HCT116 (cell line): ENCODE measurements at places on chromosomes 5 and 9.

GRCh38 chr9:97109194-97109811, 70.4 kb upstream of the CTSV start:
- DNase-seq, result peak; percentile 69

- DNase-seq, result no peak
Measured at GRCh38 chr5:138545919-138546562, 3.0 kb upstream of the ETF1 start.

DNA sequence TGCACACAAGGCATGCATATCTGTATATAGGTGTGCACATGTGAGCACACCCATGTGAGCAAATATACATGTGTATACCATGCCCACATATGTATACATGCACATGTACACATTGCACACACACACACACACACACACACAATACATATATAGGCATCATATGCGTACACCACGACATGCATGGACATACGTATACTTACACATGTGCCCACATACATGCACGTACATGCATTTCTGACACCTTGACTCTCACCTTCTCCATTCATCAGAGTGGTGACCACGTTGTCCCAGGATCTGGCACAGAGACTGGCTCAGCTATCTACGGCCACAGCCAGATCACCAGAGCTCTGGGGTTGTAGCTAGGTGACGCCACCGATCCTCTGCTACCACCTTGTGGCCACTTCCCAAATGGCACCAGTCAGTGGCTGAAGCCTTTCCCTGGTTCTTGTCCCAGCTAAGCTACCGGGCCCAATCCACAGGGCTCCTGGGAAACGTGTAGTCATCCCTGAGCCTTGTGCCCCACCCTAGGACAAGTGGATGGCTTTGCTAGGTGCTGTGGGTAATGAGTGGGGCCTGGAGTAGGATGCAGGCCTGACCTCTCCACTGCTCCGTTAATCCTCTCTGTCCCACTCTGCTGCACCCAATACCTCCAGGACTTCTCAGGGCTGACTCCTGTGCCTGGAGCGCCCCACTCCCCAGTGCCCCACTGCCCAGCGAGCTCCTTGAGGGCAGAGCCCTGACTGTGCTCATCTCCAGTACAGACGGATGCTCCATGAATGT, 194.4 kb downstream of the RGS3 start:
- peak; percentile 75 for DNase-seq

DNA sequence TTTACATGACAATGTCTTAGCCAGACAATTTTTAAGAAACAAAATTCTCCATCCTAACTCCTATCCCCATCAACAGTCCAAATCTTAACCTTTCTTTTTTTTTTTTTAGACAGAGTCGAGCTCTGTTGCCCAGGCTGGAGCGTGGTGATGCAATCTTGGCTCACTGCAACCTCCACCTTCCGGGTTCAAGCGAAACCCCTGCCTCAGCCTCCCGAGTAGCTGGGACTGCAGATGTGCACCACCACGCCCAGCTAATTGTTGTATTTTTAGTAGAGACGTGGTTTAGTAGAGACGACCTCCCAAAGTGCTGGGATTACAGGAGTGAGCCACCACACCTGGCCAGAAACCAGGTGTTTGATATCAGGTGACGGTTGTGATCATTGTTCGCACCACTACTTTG, 10.2 kb downstream of the ABL1 start:
- DNase-seq, result no peak

DNA sequence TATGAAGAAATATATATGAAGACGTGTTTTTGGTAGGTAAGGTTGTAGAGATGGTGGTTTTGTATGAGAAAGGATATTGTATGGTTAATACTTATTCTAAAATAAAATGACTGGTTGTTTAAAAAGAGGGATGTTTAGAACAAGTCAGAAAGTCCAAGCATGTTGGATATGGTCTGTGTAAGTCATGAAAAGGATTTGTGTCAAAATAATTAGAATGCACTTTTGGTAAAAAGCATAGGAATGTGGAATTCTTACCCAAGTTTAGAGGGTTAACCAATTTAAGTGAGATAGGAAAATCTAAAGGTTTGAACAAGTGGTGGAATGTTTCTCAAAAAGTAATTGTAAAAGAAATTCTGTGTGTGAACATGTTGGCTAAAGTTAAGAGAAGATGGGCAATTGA, 1556.5 kb upstream of the C9orf72 start:
- DNase-seq, result no peak

GRCh38 chr9:97853056-97853843, at the start of gene FOXE1:
FOXE1 (plus strand) TSS chr9:97853226; CDS start chr9:97853915, 689 bp downstream.
- no peak for DNase-seq

DNA sequence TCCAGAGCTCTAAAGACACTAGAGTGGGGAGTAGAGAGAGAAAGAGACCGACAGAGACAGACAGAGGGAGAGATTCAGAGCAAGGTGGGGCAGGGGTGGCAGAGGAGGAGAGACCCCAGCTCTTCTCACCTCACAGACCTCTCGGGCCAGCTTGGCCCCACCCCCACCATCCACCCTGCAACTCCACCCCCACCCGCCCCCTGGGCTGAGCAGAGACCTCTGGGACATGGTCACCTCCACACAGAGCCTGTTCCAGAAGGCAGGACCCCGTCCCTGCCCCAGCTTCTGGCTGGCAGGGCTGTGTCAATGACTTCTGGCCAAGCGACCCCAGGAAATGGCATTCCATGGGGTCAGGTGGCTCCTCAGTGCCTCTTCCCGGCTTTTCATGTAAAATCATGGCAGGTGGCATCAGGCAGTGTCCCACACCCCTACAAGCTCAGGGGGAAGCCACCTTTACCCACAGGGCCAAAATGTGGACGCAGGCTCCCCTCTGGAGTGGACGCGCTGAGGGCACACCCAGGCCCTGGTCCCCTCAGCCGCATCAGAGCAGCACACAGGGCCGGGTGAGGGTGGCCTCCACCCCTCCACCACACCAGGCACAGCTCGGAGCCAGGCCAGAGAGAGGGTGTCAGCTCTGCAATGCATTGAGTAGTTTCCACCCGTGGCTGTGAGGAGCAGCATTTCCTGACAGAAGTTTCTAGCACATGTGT, 131.2 kb upstream of the LPCAT1 start:
- no peak for DNase-seq

- no peak for DNase-seq
Measured at GRCh38 chr9:70917277-70917676, 204.1 kb downstream of the TRPM3 start.

DNA sequence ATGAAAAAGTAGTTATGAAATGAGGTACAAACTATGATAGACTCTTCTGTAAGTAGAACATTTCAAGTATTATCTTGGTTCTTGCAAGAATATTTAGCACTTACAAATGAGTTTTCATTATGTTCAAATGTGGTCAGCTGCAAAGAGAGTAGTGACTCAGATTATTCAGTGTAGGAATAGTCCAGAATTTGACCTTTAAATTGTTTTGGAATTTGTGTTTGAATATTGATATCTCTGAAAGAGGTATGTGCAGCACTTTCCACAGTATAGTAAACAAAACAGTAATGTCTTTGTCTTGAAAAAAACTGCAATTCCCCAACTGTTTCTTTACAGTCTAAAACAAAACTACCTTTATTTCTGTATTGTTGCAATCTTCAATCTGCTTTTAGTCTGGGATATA, 56.1 kb downstream of the WDR70 start:
- no peak for DNase-seq

GRCh38 chr5:20041326-20042274, 53.6 kb upstream of the CDH18 start:
- no peak for DNase-seq

DNA sequence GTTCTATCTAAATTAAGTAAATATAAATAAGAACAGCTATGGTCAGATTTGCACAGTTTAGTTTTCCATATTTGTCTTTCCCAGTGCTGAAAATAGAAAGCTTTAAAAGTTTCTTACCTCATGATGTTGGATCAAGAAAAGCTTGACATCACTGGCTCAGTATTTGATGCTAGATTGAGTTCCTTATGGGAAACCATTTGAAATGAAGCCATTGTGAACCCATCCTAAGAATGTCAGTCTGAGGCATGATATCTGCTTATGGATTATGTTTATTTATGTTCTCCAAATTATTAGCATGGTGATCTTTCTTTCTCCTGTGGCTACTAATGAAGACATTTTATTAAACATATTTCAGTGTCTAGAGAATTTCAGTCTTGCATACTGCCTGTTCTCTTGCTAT, 143.0 kb downstream of the ADAMTSL1 start:
- no peak for DNase-seq

GRCh38 chr5:36215910-36216309, 25.8 kb downstream of the NADK2 start:
- DNase-seq, result no peak

GRCh38 chr9:88161144-88161543, 22.9 kb upstream of the SPATA31C2 start:
- DNase-seq, result no peak
